ENCODE measurements at places on chromosomes 11 and 22.

GRCh38 chr11:120399307-120399706 lies 63.1 kb downstream of the ARHGEF12 start:
- DNase-seq: no peak

DNA sequence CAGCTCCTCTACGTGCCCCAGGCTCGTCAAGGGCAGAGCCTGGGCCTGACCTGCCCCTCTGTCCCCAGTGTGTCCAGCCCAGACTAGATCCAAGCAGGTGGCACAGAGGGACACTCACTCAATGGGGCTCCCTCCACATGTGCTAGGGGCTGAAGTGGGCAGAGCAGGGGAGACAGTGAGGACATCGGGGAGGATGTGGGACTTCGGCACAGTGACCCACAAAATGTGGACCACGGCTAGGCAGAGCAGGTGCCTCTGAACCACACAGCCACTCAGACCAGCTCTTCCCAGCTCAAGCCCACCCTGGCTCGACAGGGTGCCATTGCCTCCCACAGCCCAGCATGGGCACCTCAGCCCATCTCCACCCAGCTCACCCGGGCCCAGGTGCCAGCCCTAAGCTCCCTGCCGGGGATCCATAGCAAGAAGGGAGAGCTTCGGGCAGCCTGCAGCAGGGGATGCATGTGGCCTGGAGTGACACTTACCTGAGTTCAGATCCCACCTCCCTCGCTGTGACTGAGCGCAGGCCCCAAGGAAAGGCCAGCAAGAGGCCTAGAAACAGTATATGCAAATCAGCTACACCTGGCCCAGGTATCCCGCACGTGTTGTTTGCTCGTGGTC lies 46.9 kb upstream of the RTL6 start:
- no peak for DNase-seq

- no peak for DNase-seq
These were observed 9.8 kb upstream of the SLC39A13 start for GRCh38 chr11:47398551-47398950.

- DNase-seq: no peak
These were observed 27.3 kb downstream of the STK33 start for GRCh38 chr11:8566613-8567210.

DNA sequence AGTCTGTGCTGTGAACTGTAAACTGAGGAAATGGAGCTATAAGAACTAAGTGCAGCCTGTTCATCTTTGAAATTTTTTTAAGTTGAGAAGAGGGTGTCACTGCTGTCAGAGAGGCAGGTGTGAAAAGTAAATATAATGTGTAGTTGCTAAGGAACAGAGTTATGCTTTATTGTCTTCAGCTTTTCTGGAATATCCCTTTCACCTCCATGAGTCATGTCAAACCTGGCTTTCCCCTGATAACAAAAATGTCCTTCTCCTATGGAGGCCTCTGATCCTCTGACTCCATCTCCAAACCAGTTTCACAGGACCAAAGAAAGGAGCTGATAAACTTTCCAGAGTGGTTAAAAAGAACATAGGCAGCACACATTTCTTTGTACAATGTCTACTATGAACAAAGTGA lies 12.8 kb upstream of the MUC15 start:
- DNase-seq: no peak

DNA sequence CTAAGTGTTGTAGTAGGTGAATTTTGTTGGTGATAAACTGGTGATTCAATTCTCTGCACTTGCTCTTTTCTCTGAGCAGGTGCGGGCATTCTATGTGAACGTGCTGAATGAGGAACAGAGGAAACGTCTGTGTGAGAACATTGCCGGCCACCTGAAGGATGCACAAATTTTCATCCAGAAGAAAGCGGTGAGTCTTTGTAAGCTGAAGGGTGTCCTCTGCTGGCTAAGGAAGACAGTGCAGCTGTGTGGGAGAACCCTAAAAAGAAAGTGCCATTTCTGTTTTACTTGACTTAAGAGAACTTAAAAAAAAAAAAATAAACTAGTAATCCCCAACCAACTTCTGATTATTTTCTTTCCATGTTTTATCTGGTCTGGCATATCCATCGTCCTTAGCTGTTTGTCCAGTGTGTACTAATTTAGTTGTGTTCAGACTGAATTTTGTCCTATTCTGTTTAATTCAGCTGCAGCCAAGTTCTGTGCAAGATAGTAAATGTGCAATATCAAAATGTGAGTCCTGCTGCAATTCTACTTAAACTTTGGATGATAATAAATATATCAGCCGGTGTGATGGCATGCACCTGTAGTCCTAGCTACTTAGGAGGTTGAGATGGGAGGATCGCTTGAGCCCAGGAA lies 29.6 kb downstream of the CAT start:
- no peak for DNase-seq

DNA sequence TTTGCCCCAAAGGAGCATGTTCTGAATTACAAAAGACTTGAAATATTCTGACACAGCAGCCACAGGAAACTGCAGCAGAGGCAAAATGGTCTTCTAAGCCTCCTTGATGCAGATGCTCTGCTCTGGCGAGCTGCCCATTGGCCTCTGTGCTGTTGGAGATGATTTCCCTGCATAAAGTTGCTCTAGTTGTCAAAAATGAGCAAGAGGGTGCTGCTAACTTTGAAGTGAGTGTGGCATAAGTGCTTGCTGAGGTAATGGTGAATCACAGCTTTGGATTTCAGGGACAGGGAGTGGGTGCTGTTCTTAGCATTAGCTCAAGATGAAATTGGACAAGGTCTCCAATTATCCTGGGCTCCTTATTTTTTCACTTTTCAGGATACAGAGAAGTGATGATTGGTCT lies 435.4 kb downstream of the TMEM135 start:
- DNase-seq: no peak
